Adipocyte (in vitro differentiated cells): ENCODE measurements at places on chromosomes 1 and 21.

DNA sequence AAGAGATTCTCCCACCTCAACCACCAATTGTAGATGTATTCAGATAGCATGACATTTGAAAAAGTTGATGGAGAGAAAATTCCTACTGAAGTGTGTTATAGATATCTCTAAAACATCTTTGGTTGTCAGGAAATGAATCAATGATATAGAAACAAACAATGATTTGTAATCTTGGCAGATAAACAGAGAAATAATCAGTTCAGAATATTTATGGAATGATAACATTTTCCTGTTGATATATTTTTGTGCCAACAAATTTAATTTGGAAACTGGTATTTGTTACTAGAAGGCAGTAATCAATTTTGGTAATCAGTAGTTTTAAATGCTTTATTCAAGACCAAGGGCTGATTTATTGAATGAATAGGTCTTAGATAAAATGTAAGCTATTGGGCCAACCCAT is 695.6 kb downstream of the USP25 start:
- DNase-seq: no peak

- no peak for DNase-seq
These were observed 299.8 kb downstream of the MATN1 start for GRCh38 chr1:30423570-30423969.

GRCh38 chr1:48869116-48869893 is 92.6 kb upstream of the BEND5 start:
- DNase-seq: peak; percentile 40

DNA sequence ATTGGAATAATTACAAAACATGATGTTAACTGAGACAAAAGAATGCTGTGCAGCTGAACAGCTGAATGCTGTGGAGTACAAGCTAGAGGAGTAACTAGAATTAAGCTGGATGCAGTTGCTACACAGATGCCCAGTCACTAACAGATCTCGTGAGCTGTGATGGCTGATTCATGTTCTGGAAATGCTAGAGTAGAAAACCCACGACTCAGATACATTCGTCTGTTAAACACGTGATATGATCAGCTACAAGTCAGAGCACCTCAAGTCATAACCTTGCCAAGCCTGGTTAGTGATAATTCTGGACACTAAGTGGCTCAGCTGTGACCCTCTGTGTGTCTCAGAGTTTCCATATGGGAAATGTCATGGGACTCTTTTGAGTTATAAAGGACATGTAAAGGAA is 89.7 kb upstream of the ESRRG start:
- DNase-seq: peak; percentile 42

DNA sequence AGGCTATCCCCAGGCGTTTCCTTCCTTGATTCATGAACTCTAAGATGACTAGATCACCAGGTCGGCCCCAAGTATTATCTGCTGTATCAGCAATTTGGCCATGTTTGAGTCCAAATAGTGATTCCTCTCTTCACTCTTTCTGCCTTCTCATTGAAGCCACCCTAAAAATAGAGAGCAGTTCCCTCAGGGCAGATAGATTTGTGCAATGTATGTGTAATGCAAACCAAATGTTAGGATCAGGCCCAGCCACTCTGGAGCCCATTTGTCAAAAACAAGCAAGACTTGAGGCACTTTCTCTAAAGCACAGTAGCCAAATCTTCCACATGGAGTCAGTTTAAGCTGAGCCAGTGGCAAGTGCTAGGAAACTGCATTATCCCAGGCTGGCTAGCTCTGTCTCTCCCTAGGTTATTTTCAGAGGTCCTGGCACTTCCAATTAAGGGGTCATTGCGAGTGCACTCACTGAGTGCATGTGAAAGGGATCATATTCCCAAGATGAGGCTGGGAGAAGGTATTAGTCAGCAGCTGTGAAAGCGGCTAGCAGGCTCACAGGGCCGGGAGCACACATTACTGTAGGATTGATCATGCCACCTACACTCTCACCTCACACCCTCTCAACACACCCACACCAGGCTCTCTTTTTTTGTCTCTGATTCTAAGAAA is 97.9 kb upstream of the RAB3GAP2 start:
- DNase-seq: peak; percentile 95

DNA sequence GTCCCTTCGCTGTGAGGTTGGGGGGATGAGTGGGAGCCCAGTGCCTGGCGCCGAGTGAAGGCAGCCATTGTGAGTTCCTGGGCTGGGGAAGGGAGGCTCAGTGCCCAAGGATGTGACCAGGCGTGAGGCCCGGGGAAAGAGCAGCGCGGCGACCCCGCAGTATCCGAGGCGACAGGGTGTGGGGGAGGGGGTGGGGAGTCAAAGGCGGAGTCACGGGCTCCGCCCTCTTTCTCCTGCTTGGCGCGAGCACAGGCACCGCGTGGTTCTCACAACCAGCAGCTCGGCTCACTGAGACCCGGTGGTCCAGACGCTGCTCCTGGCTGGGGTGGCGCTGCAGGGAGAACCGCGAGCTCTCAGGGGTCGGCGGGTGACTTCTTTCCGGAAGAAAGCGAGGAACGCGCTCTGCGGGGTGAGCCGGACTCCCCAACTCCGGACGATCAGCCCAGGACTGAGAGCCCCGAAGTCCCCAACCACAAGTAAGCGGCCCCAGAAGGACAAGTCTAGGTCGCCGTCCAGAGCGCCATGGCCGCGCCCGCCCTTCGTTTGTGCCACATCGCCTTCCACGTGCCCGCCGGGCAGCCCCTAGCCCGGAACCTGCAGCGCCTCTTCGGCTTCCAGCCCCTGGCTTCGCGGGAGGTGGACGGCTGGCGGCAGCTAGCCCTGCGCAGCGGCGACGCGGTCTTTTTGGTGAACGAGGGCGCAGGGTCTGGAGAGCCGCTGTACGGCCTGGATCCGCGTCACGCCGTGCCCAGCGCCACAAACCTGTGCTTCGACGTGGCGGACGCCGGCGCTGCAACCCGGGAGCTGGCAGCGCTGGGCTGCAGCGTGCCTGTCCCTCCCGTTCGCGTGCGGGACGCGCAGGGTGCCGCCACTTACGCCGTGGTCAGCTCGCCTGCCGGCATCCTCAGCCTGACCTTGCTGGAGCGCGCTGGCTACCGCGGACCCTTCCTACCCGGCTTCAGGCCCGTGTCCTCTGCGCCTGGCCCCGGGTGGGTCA is at the start of gene HPDL:
Gene HPDL, plus strand, starts transcription at position 269 of the 997 bp plus-strand sequence. Its CDS starts 254 bp downstream, at position 523.
- DNase-seq: peak; percentile 69

- no peak for DNase-seq
These were observed 49.8 kb upstream of the WLS start for GRCh38 chr1:68281946-68282615.

- DNase-seq: no peak
These were observed 24.2 kb downstream of the MAN1C1 start for GRCh38 chr1:25640646-25641328.

DNA sequence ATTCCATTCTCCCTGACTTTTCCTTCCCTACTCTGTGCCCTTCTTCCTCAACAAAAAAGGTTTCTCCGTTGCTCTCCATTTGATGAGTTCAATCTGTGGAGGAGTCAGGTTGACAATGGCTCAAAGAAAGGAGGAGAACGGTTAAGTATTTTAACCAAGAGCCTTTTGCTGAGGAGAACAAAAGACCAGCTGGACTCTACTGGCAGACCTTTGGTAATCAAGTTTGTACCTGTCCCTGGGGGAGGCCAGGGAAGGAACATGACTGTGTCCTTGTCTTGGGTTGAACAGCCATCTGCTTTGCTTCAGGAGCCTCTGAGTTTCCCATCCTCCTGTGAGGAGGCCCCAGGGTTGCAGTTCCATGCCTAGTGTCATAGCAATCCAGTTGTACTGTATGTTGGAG is 29.9 kb downstream of the TTF2 start:
- DNase-seq: no peak

GRCh38 chr1:81760477-81761097 is 40.1 kb upstream of the ADGRL2 start:
- DNase-seq: peak; percentile 79

DNA sequence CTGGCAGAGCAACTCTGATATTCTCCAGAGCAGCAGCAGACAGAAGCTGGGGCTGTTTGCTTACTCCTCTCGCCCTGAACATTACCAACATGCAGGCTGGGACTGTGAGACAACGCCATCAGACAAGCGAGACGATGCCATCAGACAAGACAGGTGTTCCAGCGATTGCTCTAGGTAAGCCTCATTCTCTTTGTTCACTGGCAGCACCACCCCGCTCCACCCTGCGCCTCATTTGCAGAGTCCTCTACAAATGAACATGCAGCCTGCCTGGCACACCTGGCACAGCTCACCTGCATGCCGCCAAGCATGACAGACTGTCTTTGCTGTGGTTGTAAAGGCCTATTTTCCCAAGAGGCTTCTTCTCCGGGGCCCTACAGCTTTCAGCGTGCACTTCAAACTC is 346.2 kb downstream of the SMYD3 start:
- DNase-seq: no peak

- DNase-seq: peak; percentile 49
These were observed 11.6 kb upstream of the CTRC start for GRCh38 chr1:15426492-15427279.

DNA sequence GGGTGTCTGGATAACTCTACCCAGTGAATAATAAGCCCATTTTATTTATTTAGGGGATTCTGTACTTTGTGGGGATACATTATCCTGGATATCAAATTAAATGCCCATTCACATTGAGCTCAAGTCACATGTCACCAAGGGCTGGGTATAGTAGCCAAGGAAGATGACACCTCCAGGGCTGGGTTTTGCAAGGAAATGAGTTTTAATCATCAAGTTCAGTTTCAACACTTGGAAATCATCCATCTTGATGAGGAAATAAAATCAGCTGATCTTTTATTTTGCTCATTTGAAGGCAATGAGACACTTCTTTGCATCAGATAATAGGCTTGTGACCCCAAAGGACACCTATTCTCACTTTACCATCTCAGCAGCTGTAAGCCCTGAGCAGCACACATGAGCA is 80.0 kb upstream of the TNR start:
- no peak for DNase-seq
